Neural cell (in vitro differentiated cells): ENCODE measurements at places on chromosomes 16 and 17. TPM values are rescaled to one million over a fixed set of nuclear protein-coding genes. Genes with fewer than 3 reads are reported as not detected.

The VTN gene
- 1.2 and 1.5 TPM in 2 replicates for polyA plus RNA-seq

The ZACN gene
- 0.10 TPM in 1 of 2 replicates, not detected in the other for polyA plus RNA-seq

The TNFRSF13B gene
- not detected in 2 replicates for polyA plus RNA-seq

The ZG16B gene
- polyA plus RNA-seq: not detected in 2 replicates

The TPSG1 gene
- polyA plus RNA-seq: not detected in 2 replicates

The KCNG4 gene
- polyA plus RNA-seq: not detected in 2 replicates

The SNAI3 gene
- polyA plus RNA-seq: not detected in 2 replicates

The MFAP4 gene
- polyA plus RNA-seq: not detected in 2 replicates

The SDF2 gene
- 113 and 129 TPM in 2 replicates for polyA plus RNA-seq

The SYT17 gene
- 3.0 and 5.5 TPM in 2 replicates for polyA plus RNA-seq

The ANKRD40CL gene
- polyA plus RNA-seq: not detected in 2 replicates

The PTX4 gene
- not detected in 2 replicates for polyA plus RNA-seq

The ZNF423 gene
- 3.0 and 4.5 TPM in 2 replicates for polyA plus RNA-seq

The KRTAP2-3 gene
- polyA plus RNA-seq: not detected in 2 replicates

The CHP2 gene
- not detected in 2 replicates for polyA plus RNA-seq

The KRTAP9-2 gene
- not detected in 2 replicates for polyA plus RNA-seq

The KRT33B gene
- polyA plus RNA-seq: not detected in 2 replicates

The P2RX1 gene
- polyA plus RNA-seq: not detected in 2 replicates

The FOXF1 gene
- not detected in 2 replicates for polyA plus RNA-seq

The COL1A1 gene
- 0.14 TPM in 1 of 2 replicates, not detected in the other for polyA plus RNA-seq

The ZNF597 gene
- polyA plus RNA-seq: 1.8 and 2.0 TPM in 2 replicates
